Myometrial cell (primary cell): ENCODE measurements at places on chromosomes 3 and 15. TPM values are rescaled to one million over a fixed set of nuclear protein-coding genes. Genes with fewer than 3 reads are reported as not detected.

The MYLK gene
- total RNA-seq, result 180 and 215 TPM in 2 replicates

The ZCWPW2 gene
- total RNA-seq, result not detected in 2 replicates

The PLSCR2 gene
- total RNA-seq, result 0.18 TPM in 1 of 2 replicates, not detected in the other

The CX3CR1 gene
- total RNA-seq, result not detected in 2 replicates

The COL8A1 gene
- 114 and 122 TPM in 2 replicates for total RNA-seq

The UBA7 gene
- 36.3 and 41.8 TPM in 2 replicates for total RNA-seq

The ATP13A5 gene
- not detected in 2 replicates for total RNA-seq

The RTP3 gene
- total RNA-seq, result not detected in 2 replicates
